ENCODE measurements at places on chromosomes 12 and 14.
A peak's percentile ranks its signal among the peaks of the same experiment; 100 is the strongest.

GRCh38 chr12:56087220-56087619 lies 7.3 kb downstream of the ERBB3 start:
- no peak for DNase-seq

GRCh38 chr12:95218150-95219133 lies 835 bp downstream of the VEZT start:
- DNase-seq: peak; percentile 37

DNA sequence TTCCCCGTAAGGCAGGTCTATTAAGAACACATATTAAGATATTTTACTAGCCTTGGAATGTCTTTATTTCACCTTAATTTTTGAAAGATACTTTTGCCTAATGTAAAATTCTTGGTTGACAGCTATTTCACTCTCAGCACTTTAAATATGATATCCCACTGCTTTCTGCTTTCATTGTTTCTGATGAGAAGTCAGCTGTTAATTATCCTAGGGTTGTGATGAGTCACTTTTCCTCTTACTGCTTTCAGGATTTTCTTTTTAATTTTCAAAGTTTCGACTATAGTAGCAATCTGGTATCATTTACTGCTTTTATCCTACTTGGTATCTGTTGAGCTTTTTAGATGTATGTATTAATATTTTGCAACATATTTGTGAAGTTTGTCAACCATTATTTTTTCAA lies 578.9 kb upstream of the ATP2B1 start:
- DNase-seq: no peak

DNA sequence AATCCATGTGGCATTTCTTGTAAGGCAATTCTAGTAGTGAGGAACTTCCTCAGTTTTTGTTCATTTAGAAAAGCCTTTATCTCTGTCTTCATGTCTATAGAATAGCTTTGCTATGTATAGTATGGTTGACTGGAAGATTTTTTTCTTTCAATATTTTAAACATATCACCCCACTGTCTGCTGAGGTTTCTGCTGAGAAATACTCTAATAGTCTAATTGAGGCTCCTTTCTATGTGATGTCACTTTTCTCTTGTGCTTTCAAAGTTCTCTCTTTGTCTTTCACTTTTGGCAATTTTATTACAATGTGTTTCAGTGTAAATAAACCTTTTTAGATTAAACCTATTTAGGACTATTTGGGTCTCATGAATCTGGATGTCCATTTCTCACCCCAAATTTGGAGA lies 192.8 kb downstream of the PDZRN4 start:
- DNase-seq: no peak

- no peak for DNase-seq
These were observed 648.1 kb upstream of the NOVA1 start for GRCh38 chr14:27245947-27246346.

GRCh38 chr14:77186911-77187648 lies 5.5 kb downstream of the TMEM63C start:
- DNase-seq: no peak

- DNase-seq: peak; percentile 42
These were observed 381.8 kb downstream of the NUAK1 start for GRCh38 chr12:105756961-105757360.

GRCh38 chr14:37384870-37385596 lies 187.3 kb downstream of the MIPOL1 start:
- DNase-seq: no peak

DNA sequence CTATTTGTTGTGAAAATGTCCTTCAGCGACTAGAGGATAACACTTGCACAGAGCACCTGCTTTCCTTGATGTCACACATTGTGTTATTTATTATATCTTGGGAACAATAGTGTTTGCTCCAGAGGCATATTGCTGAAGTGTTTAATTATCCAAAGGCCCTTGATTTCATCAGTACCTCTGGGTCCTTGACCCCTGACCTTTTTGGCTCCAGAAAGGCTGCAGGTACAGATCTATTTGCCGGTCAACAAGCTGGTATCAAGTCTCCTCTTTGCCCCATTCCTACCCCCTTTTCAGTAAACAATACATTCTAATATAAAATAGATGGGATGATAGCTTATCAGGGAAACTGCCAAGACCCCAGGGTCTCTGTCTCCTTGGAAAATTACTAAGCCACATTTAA lies 206.8 kb downstream of the DACT1 start:
- no peak for DNase-seq

GRCh38 chr12:77592836-77593235 lies 237.9 kb upstream of the NAV3 start:
- no peak for DNase-seq

DNA sequence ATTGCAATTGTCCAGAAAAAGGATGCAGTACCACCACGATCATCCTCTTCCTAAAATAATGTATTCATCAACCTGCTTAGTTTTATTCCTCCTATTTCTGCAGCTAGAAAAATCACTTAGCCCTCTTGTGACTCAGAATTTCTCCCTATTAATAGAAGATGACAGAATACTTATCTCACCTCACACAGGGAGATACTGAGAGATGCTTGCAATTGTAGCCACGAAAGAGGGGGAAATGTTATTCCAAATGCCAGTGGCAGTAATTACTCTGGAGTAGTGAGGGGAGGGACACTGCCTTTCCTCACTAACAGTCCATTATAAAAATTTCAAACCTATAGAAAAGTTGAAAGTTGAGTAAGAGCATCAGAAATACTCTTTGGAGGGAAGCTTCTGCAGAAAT lies 11.8 kb upstream of the DUSP6 start:
- DNase-seq: no peak

GRCh38 chr12:51972849-51973273 lies 21.4 kb downstream of the ACVR1B start:
- DNase-seq: no peak
